ENCODE measurements at places on chromosomes 3 and 15.

DNA sequence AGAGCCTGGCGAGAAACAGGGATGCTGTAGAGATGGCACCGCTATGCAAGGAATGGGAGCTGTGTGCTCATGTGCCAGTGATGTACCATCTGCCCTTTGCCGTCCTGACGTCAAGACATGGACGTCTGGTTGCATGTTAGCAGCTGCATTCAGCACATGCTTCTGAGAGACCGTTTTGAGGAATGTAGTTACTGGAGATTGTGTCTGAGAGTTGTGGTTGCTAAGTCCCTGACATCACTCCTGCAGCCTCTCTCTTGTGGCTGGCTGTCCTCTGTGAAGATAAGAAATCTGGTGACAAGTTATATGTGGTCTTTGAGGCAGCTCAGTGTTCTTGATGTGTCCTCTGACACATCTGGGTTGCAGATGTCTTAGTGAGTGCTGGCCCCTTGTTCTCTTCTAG, 165.1 kb downstream of the APBA2 start:
- DNase-seq = peak; percentile 26

- peak; percentile 56 for DNase-seq
Measured at GRCh38 chr3:12759097-12759679, at the start of gene TMEM40. TMEM40 (minus strand) TSS chr3:12759259; CDS start chr3:12749832, 9,427 bp downstream.

DNA sequence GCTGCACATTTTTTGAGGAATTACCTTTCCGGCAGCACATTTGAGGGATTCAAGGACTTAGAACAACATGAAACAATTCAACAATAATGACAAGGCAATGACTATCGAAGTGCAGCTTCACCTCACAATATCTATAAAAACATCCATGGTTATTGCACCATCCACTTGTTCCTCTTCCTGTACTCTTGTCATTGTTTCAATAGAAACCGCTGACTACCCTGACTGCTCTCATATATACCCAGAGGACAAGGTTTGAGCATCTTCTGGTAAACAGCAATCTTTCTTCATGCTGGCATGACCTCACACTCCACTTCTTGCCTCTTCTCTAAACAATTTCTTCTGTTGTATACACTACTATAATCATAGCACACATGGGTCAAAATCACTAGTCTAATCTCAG, 864.9 kb downstream of the FHIT start:
- no peak for DNase-seq

DNA sequence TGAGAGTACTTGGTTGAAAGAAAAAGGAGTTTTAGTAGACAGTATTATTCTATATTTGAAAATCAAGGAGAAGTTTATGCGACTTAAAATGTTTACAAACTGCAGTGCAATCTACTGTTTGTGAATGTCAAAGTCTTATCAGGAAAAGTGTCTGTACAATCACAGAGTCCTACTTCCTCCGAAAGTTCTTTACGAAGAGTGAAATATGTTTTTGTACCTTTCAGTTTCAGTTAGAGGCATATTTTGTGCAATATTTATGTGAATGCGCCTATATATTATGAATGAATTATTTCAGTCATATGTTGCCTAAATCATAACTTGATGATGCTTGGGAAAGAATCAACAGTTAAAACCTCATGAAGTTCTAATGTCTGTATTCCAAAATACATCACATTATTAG, 31.5 kb downstream of the NGRN start:
- DNase-seq = no peak

DNA sequence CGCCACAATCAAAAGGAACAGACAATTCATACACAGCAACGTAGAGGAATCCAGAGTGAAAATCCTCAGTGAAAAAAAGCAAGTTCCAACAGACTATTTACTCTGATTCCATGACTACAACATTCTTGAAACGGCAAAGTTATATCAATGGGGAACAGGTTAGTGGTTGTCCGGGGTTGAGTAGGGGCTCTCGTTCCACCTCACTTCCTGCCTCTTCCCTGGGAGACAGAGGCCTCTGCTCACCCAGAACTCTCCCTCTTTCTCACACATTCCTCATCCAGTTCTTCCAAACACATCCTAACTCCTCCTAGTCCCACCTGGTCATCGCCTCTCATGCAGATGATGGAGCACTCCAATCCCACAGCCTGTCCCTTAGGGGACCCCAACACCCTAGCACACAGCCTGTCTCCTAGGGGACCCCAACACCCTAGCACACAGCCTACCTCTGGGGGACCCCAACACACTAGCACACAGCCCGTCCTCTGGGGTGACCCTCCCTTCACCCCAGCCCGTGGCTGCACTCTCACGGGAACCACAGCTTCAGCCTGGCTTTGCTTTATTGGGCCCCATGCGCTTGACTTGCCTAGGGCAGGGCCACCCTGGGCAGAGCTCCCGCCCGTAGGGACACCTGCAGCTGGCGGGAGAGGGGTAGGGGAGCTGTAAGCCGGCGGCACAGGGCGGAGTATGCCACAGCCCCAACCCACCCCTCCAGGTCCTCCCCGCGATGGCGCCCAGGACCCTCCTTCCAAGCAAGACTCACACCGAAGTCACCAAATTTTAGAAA, 5.2 kb downstream of the OCA2 start:
- no peak for DNase-seq

- DNase-seq = no peak
Measured at GRCh38 chr3:112654979-112655378, 14.0 kb upstream of the CCDC80 start.

GRCh38 chr3:3729261-3729660, 70.0 kb upstream of the LRRN1 start:
- no peak for DNase-seq

- DNase-seq = no peak
Measured at GRCh38 chr3:184716622-184717398, 4.9 kb upstream of the MAGEF1 start.

DNA sequence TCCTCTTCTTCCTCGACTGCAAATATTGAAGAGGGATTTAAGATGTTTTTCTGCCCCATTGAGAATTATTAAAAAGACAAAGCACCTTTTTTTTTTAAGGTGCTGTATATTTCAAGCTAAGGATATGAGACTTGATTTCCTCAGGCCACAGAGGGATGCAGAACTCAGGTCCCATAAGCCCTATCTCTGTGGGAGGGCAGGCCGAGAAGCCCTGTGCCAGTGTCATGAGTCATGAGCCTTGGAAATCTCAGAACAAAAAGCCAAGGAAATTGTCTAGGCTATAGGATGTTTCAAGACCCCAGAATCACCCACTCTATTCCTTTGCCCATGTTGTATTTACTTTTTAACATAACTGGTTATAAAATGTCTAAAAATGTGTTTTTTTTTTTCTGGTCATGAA, 7.3 kb downstream of the ESYT3 start:
- DNase-seq = no peak

DNA sequence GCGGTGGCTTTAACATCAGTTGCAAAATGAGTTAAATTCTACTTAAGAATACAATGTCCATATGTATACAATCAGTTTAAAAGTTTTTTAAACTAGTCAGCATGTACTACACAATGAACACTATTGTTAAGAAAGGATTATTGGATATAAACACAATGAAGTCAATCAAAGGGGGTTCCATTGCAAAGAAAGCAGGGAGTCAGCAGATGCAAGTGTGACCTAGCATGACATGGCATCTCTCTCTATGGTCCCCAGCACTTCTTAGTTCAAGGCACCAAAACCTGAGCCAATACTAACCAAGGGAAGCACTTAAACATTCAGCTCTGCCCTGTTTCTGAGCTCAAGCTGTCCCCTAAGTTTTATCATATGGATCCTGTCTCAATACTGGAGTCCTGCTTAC, 17.0 kb downstream of the KLHL6 start:
- no peak for DNase-seq

GRCh38 chr15:101461097-101461496, 28.4 kb downstream of the PCSK6 start:
- no peak for DNase-seq

DNA sequence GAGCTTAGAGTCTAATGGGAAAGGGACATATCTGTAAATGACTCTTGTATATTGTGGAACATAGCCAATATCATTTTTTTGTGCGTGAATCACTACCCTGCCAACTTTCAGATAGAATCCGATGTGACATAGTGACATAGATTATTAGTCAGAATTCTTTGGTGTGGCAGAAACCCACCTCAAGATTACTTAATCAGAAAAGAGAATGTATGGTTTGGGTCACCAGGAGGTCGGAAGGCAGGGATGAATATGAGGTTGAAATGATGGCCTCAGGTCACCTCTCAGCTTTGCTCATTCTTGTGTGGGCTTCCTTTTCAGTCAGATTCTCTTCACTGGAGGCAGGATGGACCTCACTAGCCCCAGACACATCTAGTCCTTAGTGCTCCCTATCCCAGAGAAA, 41.4 kb downstream of the SNAPC5 start:
- DNase-seq = no peak

- DNase-seq = no peak
Measured at GRCh38 chr3:15500107-15500724, 21.3 kb downstream of the COLQ start.

DNA sequence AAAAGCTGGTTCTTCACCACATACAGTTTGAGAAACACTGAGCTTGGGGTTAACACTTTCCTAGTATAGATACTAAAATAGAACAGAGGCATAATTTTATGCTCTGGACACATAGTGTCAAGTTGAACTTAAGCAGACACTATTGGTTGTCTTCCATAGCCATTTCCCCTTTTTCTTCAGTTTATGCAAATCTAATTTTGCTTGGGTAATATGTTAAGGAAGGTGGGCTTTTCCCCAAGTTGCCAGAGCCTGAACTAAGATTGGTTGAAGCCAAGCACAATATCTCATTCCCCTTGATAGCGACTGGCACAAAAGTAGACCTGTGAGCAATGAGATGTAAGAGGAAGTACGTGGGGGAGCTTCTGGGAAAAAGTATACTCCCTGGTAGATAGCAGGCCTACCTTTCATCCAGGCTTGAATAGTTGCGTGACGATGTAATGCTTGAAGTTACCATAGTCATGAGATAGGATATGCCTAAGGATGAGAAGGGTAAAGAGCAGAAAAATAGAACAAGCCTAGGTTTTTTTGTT, 4.5 kb upstream of the POPDC2 start:
- no peak for DNase-seq

DNA sequence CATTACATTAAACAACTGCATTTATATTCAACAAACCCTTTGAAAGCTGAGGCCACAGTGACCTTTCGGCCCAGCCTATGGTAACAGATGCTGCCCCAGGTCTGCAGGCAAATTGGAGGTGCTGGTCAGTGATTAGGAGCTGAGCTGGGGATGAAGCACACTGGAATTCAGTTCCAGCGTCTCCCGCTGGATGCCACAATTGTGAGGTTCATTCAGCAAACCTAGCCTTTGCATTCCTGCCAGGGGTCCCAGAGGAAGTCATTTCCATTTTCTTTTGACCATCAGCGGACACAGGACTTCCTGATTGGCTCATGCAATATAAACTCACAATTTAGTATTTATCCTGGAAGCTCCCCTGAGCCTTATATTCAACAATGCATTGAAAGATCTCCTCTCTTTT, 89.5 kb downstream of the IL20RB start:
- no peak for DNase-seq

DNA sequence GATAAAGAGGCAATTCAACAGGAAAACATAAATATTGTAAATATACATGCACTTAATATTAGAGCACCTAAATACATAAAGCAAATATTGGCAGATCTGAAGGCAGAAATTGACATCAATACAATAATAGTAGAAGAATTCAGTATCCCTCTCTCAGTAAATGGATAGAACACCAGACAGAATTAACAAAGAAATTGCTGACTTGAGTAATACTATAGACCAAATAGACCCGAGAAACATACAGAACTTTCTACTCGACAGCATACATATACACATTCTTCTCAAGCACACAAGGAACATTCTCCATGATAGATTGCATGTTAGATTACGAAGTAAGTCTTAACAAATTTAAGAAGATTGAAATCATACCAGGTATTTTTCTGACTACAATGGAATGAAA, 50.2 kb downstream of the OXSM start:
- no peak for DNase-seq

- no peak for DNase-seq
Measured at GRCh38 chr15:84143753-84144314, 91.7 kb upstream of the GOLGA6L4 start.

DNA sequence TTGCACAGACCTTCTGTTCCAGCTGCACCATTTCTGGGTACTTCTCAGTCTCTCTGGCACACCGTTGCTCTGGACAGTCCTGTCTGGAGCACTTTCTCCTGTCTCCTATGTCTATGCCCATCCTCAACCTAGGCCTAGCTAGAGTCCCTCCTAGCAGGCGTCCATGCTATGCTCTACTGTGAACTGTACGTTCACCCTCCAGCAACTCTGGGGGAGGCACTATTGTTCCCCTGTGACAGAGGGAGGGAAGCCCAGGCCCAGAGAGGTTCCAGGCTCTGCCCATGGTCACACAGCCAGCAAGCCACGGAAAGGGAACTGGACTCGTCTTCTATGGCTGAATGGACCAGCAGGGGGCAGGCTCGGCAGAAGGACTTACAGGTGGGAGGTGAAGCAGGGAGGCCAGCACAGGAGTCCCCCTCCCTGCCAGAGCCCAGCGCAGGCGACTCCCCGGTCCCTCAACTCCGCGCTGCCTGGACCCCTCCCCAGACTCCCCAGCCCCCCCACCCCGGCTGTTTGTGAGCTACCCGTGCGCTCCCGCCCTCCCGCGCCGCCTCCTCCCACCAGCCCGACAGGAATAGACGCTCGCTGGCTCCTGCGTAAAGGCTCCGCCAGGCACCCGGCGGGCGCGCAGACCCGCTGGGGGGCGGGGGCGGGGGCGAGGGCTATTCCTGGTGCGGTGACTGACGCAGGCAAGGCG, 1.7 kb upstream of the LINGO1 start:
- peak; percentile 74 for DNase-seq

GRCh38 chr3:106830334-106830733, 546.9 kb upstream of the CCDC54 start:
- no peak for DNase-seq

- DNase-seq = no peak
Measured at GRCh38 chr15:46681901-46682300, 1035.4 kb upstream of the SEMA6D start.

DNA sequence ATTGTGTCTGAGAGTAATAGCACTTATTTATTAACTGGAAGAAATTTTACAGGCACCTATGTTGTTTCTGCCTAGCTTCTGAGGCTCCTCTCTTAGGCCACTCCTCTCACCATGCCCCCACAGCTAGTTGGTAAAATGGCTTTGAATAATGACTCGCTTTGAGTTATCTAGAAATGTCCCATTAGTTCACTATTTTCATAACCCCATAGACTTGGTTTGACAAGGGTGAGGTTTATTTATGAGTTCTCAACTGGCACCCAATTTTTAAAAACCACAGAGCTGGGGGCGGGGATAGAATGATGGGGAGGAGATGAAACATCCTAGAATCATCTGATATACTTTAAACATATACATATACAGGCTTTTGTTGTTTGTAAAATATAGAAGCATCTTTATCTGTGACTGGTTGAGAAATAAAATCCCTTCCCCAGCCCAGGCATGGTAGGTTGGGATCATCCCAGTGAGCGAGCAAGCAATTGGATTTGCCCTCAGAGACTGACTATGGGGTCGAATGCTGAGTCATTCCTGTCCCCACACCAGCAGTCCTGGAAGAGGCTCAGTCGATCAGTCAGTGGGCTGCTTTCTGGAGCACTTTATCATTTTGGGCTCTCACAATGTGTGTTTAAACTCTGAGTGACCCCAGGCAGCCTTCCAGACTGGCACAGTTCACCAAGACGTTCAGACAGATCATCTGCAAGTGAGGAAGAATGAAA, 60.2 kb upstream of the TSEN2 start:
- DNase-seq = peak; percentile 48

GRCh38 chr3:111244760-111245159, 173.1 kb downstream of the NECTIN3 start:
- no peak for DNase-seq

GRCh38 chr3:135155791-135156190, 360.7 kb downstream of the EPHB1 start:
- no peak for DNase-seq

All from stomach (tissue), 19 donors.